ENCODE measurements at places on chromosomes 4 and X.

GRCh38 chrX:97594646-97595224, 711.0 kb downstream of the RPA4 start:
- no peak for DNase-seq

- no peak for DNase-seq
These were observed 151.4 kb downstream of the VCX3A start for GRCh38 chrX:6383488-6383887.

DNA sequence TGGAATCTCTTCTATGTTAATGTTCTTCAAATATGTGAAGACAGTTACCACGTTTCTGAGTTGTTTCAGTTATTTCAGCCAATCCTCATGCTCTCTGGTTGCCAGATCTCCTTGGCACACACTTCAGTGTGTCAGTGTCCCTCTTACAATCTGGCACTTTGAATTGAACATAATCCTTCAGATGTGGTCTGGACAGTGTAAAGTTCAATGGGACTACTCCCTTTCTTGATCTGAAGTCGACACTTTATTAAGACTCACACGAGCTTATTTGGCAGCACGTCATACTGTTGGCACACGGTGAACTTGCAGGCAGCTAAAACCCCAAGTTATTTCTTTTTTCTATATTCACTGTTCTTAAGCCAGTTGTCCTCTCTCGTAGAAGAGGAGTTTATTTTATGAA, 28.2 kb downstream of the ARSJ start:
- no peak for DNase-seq

- DNase-seq = no peak
These were observed 471.2 kb downstream of the IQCM start for GRCh38 chr4:149344436-149344835.

GRCh38 chr4:174260099-174260498, 23.4 kb downstream of the FBXO8 start:
- no peak for DNase-seq

GRCh38 chr4:177968817-177969442, 526.7 kb upstream of the AGA start:
- DNase-seq = no peak

- no peak for DNase-seq
These were observed 9.0 kb downstream of the BMP3 start for GRCh38 chr4:81039351-81039972.

Measured in activated T-cell treated with anti-CD3 and anti-CD28 coated beads for 48 hours (primary cell).